Mesenteric fat pad (tissue), 1 donor: ENCODE measurements at places on chromosomes 4 and X. TPM values are rescaled to one million over a fixed set of nuclear protein-coding genes. Genes with fewer than 3 reads are reported as not detected.

SLC10A4 gene
- not detected for total RNA-seq

RAB9A gene
- total RNA-seq: 41.7 TPM

C4orf46 gene
- total RNA-seq: 2.7 TPM

SPINK2 gene
- not detected for total RNA-seq

EMCN gene
- total RNA-seq: 30.0 TPM

NKX6-1 gene
- not detected for total RNA-seq

FAT4 gene
- total RNA-seq: 7.3 TPM

DNA sequence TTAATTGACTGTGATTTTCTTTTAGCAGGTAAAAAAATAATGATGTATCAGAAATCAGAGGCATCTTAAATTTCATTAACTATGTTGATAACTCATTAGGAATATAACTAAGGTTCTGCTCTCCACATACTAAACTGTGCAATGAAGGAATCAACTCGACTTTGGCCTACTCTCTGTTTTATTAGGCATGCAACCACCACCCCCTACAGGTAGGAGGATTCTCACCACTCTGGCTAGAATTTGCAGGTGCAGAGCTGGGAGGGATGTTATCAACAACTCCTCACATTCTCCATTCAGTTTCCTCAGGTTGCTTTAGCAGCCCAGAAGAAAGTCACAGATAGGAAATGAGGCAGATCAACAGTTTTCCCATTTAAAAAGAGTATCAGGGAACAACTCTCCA is 160.1 kb downstream of the COX18 start:
- no peak for DNase-seq

DNA sequence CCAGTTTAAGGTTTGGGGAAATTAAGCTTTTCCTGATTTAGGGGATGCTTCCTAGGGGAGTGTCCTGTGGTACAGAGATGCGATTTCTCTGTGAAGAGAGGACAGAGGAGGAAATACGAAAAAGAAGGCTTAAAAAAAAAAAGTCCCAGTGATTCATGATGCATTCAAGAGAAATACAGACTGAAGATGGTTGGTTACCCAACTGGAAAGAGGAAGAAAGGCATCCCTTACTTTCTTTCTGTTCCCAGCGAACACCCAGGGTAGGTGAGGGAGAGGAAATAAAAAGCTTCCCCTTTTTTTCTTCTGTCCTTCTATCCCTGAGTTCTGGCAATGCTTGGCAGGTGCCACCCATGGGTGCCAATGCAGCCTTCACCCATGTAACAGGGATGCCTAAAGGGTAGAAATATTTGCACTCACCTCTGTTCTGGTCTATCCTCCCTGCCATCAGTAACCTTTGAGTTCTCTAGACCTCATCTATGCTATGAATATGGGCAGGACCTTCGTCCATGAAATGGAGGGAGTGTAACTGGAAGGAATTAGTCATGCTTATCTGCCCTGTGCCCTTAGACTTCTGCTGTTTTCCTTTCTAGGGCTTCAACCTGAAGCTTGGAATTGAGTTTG is 230.1 kb upstream of the GALNTL6 start:
- DNase-seq: no peak

GRCh38 chr4:110135523-110135922 is 62.9 kb downstream of the ELOVL6 start:
- no peak for DNase-seq

DNA sequence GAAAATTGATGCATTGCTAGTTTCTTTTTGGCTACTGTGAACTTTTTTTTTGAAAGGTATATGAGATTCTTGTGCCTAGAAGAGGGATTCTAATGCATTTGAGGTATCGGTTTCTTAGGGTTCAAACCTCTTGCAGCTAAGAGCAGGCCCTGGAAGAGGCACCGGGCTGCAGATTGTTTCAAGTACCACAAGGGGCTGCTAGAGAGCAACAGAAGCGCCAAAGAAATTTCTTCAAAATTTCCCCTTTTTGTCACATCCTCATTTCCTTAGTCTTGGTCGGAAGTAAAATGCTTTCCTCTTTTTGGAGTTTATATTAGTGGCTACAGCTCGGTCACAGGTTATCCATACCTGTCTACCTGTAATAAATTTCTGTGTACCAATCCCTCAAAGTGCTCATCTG is 89.8 kb downstream of the PDGFRA start:
- no peak for DNase-seq

GRCh38 chr4:109559625-109559982 is 442 bp upstream of the MCUB start:
- DNase-seq: no peak

- DNase-seq: no peak
Measured at GRCh38 chrX:8808661-8809060, 7.5 kb upstream of the FAM9A start.

DNA sequence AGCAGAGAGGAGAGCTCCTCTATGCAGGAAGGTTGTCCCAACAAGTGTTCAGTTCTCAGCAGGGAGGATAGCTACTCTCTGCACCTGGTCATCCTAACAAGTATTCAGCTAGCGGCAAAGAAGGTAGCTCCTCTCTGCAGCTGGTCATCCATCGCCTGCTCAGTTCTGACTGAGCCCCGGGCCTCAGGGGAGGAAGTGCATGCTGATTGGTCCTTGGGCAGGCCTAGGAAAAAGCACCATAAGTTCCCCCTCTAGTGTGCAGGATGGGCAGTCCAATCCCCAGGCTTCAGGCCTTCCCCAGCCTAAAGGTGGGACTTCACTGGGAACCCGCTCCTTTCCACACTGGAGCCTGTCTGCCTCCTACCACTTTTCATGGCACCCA is 4.4 kb upstream of the FBXW7 start:
- no peak for DNase-seq

DNA sequence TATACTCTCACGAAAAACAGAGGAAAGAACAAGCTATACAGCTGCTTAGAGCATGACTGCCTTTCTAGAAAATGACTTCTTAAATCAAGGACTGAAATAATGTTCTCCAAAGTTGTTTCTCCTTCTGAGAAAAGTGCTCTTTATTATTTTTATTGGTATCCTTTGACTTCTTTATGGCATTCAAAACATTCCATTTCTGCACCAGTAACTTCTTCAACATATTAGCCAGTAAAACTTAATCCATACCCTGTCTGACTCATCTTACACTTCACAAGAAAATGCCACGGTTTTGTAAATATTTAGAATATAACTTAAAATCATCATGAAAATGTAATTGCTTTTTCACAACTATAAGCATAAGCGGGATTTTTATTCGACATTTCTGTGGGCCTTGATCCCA is 180.4 kb downstream of the NR3C2 start:
- DNase-seq: no peak

DNA sequence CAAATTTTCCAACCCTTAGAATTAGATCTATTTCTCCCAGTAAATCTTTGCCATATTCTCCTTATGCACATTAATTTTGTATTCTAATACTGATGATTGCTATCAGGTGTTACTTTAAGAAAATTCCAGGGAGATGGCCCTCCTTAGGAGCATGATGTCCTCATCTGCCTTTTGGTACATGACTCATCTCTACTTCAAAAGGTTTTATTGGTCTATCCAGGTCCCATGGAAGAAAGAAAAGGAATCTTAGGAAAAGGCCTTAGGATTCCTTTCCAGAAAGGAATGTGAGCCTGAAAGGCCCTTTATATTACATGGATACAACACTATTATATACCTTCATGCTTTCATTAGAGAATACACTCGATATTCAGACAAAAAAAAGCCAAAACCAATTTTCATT is 968.2 kb downstream of the STIM2 start:
- DNase-seq: no peak

DNA sequence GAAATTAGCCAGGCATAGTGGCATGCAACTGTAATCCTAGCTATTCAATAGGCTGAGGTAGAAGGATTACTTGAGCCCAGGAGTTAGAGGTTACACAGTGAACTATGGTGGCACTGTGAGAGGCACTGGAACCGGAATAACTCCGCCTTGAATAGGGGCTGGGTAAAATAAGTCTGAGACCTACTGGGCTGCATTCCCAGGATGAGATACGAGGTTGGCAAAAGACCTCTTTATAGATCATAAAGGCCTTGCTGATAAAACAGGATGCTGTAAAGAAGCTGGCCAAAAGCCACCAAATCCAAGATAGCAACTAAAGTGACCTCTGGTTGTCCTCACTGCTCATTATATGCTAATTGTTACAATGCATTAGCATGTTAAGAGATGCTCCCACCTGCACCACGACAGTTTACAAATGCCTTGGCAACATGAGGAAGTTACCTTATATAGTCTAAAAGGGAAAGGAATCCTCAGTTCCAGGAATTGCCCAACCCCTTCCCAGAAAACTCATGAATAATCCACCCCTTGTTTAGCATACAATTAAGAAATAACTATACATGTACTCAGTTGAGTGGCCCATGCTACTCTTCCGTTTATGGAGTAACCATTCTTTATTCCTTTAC is 88.6 kb downstream of the CENPC start:
- no peak for DNase-seq
